ENCODE measurements at places on chromosomes 6 and 20. TPM values are rescaled to one million over a fixed set of nuclear protein-coding genes. Genes with fewer than 3 reads are reported as not detected.

Gene CCHCR1
- total RNA-seq = 20.2 TPM

Gene LST1
- not detected for total RNA-seq

Gene DSP
- 0.44 TPM for total RNA-seq

Gene B3GAT2
- under 0.01 TPM for total RNA-seq

Gene TNXB
- total RNA-seq = 7.7 TPM

Gene WDR27
- 29.7 TPM for total RNA-seq

Gene SOX4
- total RNA-seq = 42.0 TPM

Gene TRIM15
- not detected for total RNA-seq

Gene SNAP91
- total RNA-seq = not detected

Gene RNF182
- 3.8 TPM for total RNA-seq

Gene VSX1
- total RNA-seq = not detected

Gene MRAP2
- total RNA-seq = 0.50 TPM

Gene HMGCLL1
- total RNA-seq = 1.3 TPM

Gene WFDC12
- total RNA-seq = not detected

Gene SYNDIG1
- total RNA-seq = 0.17 TPM

Gene CST4
- not detected for total RNA-seq

Gene CFAP61
- total RNA-seq = 0.17 TPM

Gene RBM24
- total RNA-seq = 0.29 TPM

All from smooth muscle cell of trachea (primary cell).